ENCODE measurements at places on chromosomes 3 and 15. TPM values are rescaled to one million over a fixed set of nuclear protein-coding genes. Genes with fewer than 3 reads are reported as not detected.

ALDH1A2 gene
- 0.24 TPM for polyA plus RNA-seq

MLF1 gene
- 2.4 TPM for polyA plus RNA-seq

SMCO1 gene
- not detected for polyA plus RNA-seq

CCNB2 gene
- 5.9 TPM for polyA plus RNA-seq

EIF4A2 gene
- polyA plus RNA-seq = 241 TPM

BFSP2 gene
- polyA plus RNA-seq = not detected

RTP1 gene
- 0.01 TPM for polyA plus RNA-seq

MCF2L2 gene
- polyA plus RNA-seq = 0.21 TPM

CFAP92 gene
- 0.59 TPM for polyA plus RNA-seq

ANO10 gene
- polyA plus RNA-seq = 17.7 TPM

LIPH gene
- polyA plus RNA-seq = 14.2 TPM

WDR49 gene
- polyA plus RNA-seq = 0.29 TPM

TAGLN3 gene
- polyA plus RNA-seq = 0.06 TPM

AP3B2 gene
- polyA plus RNA-seq = 1.1 TPM

EDEM1 gene
- 9.0 TPM for polyA plus RNA-seq

DNAH1 gene
- polyA plus RNA-seq = 4.9 TPM

GNB4 gene
- 6.7 TPM for polyA plus RNA-seq

CEMIP gene
- 2.0 TPM for polyA plus RNA-seq

IQCH gene
- 0.45 TPM for polyA plus RNA-seq

PROS1 gene
- 4.4 TPM for polyA plus RNA-seq

MAP3K13 gene
- 25.5 TPM for polyA plus RNA-seq

GAP43 gene
- 0.08 TPM for polyA plus RNA-seq

MAGI1 gene
- polyA plus RNA-seq = 6.0 TPM

CCR9 gene
- not detected for polyA plus RNA-seq

SPINK8 gene
- polyA plus RNA-seq = 1.2 TPM

TMEM158 gene
- polyA plus RNA-seq = 1.7 TPM

CNTN3 gene
- polyA plus RNA-seq = 0.29 TPM

PSTPIP1 gene
- 2.5 TPM for polyA plus RNA-seq

LEO1 gene
- 19.6 TPM for polyA plus RNA-seq

UPK1B gene
- 4.7 TPM for polyA plus RNA-seq

FAM162A gene
- polyA plus RNA-seq = 242 TPM

TRIM42 gene
- polyA plus RNA-seq = not detected

MESP2 gene
- 0.75 TPM for polyA plus RNA-seq

ANKRD28 gene
- polyA plus RNA-seq = 6.6 TPM

FMN1 gene
- 2.1 TPM for polyA plus RNA-seq

A4GNT gene
- polyA plus RNA-seq = not detected

CLDN18 gene
- polyA plus RNA-seq = 0.61 TPM

TMIE gene
- 2.5 TPM for polyA plus RNA-seq

OSBPL10 gene
- 6.4 TPM for polyA plus RNA-seq

NPTN gene
- 30.0 TPM for polyA plus RNA-seq

KBTBD12 gene
- 0.06 TPM for polyA plus RNA-seq

PTPRG gene
- polyA plus RNA-seq = 1.1 TPM

CLRN1 gene
- not detected for polyA plus RNA-seq

ACVR2B gene
- 0.55 TPM for polyA plus RNA-seq

CD96 gene
- polyA plus RNA-seq = 0.94 TPM

TTC23 gene
- polyA plus RNA-seq = 8.4 TPM
